Pulmonary artery endothelial cell (primary cell): ENCODE measurements at places on chromosomes 11 and 22. TPM values are rescaled to one million over a fixed set of nuclear protein-coding genes. Genes with fewer than 3 reads are reported as not detected.

GRCh38 chr22:37002633-37003032, 16.6 kb downstream of the TST start:
- no peak for DNase-seq

Gene SNAP29
- total RNA-seq = 7.5 and 7.9 TPM in 2 replicates

DNA sequence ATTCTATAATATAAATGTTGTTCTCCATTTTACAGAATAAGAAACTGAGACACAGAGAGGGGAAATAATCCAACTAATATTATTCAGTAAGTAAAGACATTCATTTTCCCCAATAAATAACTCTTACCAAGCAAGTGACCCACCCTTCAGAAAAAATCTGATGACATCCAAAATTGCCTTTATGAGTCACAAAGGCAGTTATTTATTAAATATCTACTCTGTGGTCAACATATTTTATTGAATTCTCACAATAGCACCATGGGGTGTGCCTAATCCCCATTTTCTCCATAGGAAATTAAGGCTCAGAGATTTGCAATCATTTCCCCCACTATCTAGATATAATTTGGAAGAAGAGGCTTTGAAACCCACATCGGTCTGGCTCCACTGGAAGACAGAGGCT, 161.5 kb upstream of the ISX start:
- no peak for DNase-seq

Gene ADAMTS15
- total RNA-seq = under 0.01 and 0.07 TPM in 2 replicates

- DNase-seq = no peak
Observed at GRCh38 chr11:69969890-69970784, 108.0 kb upstream of the ANO1 start.

DNA sequence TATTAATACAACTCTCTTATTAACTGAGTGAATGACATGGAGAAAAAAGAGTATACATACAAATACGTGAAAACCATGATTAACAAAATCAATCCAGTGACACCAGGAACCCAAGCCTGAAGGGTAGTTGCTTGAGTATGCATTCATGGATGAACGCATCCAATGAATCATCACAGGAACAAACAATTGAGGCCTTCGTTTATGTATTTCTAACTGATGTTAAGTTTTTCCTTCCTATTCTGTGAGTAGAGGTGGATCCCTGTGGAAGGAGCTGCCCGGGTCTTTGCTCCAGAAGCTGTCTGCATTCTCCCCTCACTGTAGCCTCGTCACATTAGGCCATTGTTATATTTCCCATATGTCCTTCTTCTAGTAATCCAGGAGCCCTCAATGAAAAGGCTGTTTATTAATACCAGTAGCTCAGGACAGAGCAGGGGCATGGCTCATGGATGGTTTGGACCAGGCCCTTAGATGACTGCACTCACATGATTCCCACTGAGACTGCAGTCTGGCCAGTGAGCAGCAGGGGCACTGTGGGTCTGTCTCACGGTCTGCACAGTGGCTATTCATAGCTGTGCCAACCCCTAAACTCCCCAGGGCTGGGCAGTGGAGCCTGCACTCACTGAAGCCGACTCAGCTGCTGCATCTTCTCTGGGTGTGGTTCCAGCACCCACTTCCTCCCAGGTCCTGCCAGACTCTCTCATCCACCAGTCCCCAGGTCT, 128.1 kb upstream of the TOP3B start:
- DNase-seq = no peak

DNA sequence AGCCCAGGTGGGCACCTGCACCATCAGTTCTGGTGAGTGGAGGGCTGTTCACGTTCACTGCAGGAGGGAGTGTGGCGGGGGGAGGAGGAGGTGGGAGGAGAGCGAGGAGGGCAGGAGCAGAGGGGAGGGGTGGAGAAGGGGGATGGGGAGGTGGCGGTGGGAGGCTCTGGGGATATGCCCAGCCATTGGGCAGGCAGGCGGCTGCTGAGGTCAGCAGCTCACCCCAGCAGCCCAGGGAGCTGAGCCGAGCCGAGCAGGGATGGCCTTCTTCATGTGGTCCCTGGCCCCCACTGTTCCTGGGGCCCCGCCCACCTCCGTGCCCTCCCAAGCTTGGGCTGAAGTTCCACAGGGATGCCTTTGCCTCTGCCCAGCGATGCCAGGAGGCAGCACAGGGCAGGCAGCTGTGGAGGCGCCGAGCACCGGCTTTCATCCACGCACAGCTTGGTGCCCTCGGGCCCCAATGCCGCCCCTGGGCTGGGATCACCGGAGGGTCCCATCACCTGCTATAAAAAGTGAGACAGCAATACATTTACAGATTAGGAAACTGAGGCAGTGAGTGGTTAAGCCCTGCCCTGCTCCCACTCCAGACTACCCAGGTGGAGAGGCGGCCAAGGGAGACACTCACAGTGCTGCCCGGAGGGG, 21.6 kb downstream of the RTN4R start:
- DNase-seq = no peak

DNA sequence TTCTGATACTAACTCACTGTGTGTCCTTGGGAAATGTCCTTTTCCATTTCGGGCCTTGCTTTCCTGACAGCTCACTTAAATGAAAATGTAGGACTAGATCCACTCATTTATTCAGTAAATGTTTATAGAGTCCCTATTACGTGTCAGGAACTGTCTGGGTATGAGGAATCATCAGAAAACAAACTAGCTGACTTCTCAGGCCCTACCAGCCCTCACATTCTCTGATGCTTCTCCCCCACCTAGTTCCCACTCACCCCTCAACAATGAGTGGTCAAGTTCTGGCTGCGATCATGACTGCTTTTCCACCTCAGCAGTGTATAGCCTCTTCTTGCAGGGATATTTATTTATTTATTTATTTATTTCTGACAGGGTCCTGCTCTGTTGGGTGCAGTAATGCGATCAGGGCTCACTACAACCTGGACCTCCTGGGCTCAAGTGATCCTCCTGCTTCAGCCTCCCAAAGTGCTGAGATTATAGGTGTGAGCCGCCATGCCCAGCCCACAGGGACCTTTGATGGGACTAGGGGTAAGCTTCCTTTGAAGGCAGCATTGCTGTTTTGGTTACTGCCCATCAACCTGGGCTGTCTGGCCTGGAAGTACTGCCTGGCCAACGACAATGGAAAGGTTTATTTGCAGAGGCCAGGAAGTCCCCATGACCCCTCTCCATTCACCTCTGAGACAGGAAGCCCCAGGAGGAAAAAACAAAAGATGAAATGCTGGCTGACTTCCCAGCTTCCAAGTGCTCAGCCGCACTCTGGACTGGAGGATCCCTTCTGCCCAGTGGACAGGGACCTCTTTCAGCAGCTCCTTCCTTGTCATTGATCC, 33.1 kb upstream of the POLD3 start:
- DNase-seq = peak; percentile 57

DNA sequence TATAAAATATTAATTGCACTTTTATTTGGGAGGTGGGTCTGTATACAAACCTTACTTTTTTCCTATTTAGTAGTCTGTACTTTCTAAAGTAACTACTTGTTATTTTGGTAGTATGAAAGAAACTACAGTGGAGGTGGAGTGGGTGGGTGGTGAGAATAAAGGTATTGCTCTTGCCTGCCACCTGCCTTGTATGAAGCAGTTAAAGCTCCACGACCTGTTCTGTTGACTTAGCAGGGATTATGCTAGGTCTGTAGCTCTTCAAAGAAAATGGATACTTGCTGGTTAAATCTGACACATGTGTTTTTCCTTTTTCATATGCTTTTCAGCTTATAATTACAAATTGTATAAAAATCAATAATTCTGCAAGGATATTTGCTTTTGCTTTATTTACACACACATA, 111.9 kb downstream of the EHF start:
- DNase-seq = no peak

Gene OR2AT4
- not detected in 2 replicates for total RNA-seq

DNA sequence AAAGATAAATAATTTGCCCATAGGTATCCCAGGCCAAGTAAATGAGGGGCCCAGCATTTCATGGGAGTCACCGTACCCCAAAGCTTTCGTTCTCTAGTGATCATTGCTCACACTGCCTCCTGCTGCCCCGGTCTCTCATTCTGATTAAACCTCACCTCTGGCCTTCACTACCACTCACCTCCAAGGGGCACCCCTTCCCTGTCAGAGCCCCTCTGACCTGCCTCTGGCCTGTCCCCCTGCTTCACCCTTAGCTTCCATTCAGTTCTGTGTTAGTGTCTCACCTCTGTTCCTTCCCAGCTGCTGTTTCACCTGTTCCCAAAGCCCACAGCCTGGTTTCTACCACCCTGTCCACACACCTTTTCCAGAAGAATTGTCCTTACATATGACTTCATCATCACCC, 150.3 kb upstream of the E2F8 start:
- DNase-seq = no peak

Gene PHOX2A
- total RNA-seq = not detected in 2 replicates

DNA sequence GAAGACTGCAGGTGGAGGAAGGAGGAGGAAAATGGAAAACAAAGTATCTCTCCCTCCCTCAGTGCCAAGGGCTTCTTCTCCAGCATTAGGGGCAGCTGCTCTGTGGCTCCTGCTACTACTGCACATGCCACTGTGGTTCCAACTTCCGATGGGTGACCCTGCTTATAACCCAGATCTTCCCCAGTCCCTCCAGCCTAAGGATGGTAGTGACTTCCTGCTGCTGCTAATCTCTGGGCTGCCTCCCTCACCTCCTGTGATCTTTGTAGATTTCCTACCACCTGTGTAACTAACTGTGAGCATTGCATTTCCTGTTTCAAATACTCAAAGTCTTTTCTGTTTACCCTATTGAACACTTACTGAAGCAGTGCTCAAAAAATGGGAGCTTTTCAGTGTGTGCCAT, 28.7 kb upstream of the TRPC6 start:
- no peak for DNase-seq

Gene MED15
- total RNA-seq = 30.5 and 36.7 TPM in 2 replicates

Gene OR10A2
- total RNA-seq = not detected in 2 replicates

DNA sequence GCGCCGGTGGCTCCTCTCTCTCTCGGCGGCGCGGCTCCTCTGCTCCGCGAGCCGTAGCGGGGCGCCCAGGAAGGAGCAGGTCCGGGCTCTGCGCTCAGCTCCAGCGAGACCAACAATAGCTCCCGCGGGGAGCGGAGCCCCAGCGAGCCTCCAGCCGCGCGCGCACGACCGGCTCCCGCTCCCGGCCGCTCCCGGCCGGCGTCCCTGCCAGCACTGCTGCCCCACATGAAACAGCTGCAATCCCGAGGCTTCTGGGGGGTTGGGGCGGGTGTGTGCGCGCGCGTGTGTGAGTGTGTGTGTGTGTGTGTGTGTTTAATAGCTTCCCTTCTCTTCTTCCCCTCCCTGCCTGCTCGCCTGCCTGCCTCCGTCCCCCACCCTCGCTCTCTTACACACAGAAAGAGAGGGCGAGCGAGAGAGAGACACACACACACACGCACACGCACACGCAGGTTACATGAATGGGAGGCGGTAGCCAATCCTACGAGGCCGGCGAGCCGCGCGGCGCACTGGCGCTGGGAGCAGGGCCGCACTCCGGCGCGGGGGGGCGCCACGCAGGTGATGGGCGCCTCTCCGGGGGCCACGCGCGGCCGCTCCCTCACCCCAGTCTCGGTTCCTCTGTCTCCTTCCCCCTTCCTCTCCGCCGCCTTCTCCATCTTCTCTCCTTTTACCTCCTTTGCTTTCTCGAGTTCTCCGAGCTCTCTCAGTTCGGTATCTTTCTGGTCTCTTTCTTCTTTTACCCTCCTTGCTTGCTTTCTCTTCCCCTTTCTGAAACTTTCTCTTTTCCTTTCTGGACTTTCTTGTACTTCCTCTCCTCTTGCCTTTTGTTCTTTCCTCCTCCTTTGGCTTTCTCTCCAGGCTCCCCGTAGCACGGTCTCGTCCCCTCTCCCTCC, at the start of gene TENM4:
TENM4 (minus strand) TSS at position 460 of the 890 bp plus-strand sequence. CDS start 371,086 bp downstream, outside the sequence.
- no peak for DNase-seq
